Dermis blood vessel endothelial cell (primary cell): ENCODE measurements at places on chromosomes 4 and X.

DNA sequence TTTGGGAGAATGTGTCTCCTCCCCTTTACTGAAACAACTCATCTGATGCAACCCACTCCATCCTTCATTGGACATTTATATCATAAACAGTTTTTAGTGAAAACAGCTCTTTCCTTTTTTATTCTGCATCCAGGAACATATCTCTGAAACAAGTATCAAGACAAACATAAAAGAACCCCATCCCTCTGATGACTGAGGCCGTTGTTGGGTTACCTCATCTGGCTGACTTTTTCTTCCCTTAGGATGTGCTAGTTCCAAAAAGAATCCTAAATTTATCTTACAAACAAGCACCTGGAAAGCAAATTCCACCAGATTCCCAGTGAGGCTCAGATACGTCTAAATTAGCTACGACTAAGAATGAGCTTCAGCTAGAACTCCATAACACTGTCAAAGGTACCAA, 483.7 kb upstream of the INTU start:
- no peak for DNase-seq

DNA sequence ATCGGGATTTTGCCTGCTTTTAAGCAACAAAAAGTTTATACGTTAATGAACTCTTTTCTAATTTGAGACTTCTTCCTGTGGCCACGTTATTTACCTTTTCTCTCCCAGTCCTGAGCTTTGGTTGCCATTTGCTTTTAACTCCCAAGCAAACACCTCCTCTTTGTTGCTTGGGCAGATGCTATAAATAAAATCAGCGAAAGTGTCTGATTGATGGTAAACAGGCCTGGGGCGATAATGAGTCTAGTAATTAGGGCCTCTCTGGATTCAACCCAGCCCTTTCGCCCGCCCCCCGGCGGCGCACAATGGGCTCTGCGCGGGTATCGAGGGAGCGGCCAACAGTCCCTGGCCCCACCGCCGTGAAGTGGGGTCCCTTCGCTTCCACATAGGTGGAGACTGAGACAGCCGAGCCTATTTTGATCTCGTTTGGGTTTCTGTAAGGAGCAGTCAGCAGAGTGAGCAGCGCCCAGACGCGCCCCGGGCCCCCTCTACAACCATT, 790 bp downstream of the CLGN start:
- DNase-seq: peak; percentile 10

GRCh38 chr4:3655963-3656362, 110.2 kb upstream of the ADRA2C start:
- DNase-seq: no peak

DNA sequence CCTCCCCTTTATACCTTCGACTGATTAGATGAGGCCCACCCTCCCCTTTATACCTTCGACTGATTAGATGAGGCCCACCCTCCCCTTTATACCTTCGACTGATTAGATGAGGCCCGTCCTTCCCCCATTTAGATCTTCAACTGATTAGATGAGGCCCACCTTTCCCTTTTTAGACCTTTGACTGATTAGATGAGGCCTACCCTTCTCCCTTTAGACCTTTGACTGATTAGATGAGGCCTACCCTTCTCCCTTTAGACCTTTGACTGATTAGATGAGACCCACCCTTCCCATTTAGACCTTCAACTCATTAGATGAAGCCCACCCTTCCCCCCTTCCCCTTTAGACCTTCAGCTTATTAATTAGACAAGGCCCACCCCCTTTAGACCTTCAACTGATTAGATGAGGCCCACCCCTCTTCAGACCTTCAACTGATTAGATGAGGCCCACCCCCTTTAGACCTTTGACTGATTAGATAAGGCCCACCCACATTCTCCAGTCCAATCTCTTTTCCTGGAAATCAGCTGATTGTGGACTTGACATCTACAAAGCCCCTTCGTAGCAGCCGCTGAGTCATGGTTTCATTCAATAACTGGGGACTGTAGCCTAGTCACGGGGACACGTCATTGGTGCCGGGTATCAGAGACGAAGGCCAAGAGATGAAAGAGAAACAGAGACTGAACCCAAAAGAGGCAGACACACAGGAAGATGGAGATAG, 28.8 kb upstream of the IL3RA start:
- no peak for DNase-seq

DNA sequence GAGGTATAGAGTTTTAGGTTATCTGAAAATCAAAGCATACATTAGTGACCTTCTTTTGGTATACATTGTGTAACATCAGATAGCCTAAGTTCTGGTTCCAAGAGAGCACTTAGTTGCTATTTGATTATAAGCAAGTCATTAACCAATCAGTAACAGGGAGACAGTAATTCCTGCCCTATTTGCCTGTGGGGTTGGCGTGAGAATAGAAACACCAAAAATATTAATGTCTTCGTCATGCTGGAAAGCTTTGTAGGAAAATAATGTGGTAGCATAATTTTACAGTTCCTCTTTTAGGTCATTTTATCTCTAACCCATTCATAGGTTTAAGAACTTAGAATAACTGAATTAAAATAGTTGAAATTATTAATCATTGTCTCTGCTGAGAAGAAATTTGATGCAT, 37.8 kb downstream of the NPNT start:
- no peak for DNase-seq

- no peak for DNase-seq
These were observed 351.9 kb downstream of the BCOR start for GRCh38 chrX:39745818-39746217.

DNA sequence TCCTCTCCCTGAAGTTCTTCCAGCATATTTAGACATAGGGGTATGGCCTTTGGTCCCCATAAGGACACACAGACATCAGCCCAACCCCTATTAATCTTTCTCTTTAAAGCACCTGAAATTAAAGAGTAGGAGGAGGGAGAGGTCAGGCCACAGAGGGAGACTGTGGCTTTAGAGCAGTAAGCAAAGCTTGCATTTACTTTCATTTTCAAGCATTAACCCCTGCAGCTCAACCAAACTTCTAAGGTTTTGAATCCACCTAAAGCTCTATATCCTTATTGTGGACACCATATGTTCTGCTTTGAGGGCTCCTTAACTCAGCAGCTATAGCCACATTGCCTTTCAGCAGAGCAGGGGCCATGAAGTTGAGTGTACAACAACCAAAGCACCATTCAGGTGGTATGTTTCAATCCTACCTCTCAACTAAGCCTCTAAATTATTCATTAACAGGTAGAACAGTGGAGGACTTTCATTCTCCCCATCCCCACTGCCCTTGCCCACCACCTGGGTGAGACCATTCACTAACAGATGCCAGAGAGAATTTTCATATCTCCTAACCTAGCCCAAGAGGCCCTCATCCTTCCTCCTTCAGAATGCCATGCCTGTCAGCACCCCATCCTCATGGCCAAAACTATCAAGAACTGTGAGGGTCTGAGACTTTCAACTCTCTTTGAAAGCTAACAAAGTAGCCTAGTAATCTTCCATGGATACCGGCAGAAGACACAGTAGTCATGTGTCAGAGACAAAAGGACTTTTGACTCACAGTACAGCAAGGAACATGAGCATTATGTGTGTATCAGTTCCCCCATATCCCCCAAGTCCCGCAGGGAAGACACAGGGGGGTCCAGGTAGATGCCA, 20.8 kb downstream of the LIN54 start:
- DNase-seq: peak; percentile 12

DNA sequence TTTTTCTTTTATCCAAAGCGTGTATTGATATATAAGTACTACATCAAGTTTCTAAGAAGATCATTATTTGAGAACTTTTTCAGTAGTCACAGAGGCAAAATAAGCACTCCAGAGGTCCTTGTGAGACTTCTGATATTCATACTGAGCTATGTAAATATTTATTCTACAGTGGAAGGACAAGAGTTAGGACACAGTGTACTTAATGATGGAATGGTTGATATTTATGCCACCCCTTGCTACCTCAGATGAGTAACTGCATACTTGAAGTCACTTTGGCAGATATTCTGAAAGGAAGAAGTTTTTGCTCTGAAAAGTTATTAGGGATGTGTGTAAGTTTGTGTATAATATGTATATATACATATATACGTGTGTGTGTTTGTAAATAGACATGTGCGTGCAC, 30.3 kb downstream of the MAGEA1 start:
- no peak for DNase-seq

- DNase-seq: no peak
These were observed 5.4 kb downstream of the HTRA3 start for GRCh38 chr4:8274765-8275547.

DNA sequence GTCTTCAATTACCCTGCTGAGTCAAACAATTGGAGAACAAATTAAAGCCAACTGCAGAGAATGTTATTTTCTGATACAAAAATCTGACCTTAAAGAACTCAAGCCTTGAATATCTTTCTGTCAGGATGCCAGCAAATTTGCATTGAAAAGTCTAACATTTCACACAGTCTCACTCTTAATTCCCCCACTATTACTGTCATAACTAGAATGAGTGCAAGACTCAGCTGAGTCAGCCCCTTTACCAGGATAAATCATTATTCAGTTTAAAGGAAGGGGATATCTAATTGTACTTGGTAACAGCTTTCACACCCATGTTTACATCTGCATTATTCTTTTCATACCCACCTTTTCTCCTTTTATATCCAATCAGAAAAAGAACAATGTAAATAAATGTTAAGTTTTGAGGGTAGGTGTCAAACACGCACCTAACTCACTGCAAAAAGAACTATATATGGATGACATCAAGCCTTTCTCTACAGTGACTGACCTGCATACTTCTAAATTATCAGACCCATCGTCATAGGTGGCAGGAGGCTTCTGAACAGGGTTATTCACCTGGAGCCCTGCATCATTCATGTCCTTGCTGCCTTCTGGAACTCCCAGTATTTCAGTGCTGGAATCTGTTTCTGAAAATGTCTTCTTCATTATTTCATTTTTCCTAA, 117.4 kb downstream of the TMA16 start:
- DNase-seq: no peak

DNA sequence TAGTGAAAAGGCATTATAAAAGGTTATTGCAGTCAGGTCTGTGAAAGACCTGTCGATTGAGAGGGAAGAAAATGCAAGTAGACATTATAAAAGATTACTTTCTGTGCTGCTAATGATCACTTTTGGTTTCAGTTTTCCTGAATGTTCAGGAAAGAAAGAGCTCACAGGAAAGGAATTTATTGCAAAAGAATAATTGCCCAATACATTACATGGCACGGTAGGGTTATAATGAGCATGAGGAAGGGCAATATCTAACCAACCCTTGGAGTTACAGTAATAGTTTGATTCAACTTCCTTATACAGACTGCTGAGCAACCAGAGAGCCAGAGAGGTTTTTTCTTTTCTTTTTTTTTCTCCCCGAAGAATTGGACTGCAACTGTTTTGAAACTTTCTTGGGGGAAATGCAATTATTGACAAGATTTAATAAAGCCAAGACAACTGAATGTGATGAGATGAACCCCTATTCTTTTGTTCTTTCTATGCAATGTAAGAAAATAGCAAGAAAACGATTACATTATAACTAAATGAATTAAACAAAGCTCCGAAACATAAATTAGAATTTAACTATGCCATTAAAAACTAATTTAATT, 247.0 kb downstream of the C4orf33 start:
- DNase-seq: peak; percentile 9

DNA sequence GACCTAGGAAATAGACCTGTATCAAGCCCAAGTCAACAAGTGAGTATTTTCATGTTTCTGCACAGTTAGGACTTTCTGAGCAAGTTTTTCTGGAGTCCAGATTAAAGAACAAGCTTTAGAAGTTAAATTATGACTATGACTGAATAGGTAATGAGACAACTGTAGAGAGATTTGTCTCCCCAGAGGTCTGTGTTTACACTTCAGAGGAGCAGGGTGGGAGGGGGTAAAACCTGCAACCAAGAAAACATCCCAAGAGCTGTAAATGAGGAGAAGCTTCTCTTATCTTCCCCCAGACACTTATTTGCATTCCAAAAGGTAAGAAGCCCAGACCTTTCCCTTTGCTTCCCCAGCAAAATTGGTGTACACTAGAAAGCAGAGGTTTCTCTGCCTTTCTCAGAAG, 22.1 kb upstream of the CEP135 start:
- no peak for DNase-seq

DNA sequence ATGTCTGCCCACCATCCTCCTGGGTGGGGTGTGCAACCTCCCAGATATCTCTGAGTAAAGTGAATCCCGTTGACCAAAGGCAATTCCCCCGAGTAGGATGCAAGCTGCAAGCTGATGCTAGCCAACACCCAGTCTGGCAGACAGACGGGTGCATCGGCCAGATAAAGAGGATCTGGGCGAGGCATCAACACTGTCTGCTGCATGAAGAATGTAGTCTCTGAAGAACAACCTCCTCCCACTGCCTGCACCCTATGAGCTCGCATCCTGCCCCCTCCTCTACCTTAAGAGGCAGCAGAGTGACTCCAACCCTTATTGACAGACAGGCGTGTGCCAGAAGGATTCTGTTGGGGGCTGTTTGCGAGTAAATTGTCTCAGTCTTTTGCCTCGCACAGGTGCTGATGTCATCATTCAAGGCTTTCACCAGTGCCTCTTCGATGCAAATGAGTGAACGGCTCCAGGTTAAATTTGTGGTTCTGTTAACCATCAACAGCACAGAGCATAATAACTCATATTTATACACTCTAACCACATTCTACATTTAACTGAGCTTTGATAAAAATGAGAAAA, 546.9 kb downstream of the BCOR start:
- DNase-seq: no peak

DNA sequence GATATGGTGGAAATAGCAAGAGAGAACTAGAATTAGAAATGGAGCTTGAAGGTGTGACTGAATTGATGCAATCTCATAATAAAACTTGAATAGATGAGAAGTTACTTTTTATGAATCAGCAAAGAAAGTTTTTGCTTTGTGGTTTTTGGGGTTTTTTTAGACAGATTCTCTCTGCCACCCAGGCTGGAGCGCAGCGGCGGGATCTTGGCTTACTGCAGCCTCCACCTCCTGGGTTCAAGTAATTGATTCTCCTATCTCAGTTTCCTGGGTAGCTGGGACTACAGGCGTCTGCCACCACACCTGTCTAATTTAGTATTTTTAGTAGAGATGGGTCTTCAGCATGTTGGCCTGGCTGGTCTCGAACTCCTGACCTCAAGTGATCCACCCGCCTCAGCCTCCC, 23.7 kb upstream of the NEIL3 start:
- no peak for DNase-seq

DNA sequence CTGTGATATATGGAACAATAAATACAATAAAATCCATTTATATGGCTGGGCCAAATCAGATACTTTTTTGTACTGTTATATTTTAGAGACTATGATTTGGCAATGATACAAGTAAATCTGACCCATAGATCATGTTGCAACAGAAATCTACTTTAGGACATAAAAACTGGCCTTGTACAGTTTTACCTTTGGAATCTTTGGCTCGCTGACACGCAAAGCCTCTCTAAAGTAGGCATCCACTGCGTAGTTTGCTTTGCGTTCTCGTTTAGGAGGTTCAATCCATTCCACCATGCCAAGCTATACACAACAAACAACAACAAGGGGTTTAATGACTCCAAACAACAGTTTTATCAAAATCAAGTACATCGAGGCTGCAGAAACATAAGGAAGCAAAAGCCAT, 42.4 kb downstream of the SMARCA1 start:
- DNase-seq: no peak

DNA sequence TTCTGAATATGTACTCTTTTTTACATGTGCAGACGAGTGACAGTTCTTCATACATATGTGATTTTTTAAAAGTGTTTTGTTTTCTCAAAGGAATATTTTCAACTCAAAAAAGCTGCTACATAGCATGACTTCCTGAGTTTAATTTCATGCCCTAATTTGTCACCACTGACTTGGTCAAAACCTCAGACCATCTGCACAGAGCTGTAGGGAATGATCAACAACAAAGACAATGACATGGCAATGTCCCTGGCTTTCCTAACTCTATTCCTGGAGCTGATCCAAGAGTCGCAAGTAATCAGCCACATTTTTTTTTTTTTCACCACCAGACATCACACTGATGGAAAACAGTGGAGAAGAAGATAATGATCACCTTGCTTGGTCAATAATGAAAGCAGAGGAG, 97.7 kb downstream of the TMA16 start:
- no peak for DNase-seq
